Midbrain (tissue), 1 donor: ENCODE measurements at places on chromosomes 5 and 9.

DNA sequence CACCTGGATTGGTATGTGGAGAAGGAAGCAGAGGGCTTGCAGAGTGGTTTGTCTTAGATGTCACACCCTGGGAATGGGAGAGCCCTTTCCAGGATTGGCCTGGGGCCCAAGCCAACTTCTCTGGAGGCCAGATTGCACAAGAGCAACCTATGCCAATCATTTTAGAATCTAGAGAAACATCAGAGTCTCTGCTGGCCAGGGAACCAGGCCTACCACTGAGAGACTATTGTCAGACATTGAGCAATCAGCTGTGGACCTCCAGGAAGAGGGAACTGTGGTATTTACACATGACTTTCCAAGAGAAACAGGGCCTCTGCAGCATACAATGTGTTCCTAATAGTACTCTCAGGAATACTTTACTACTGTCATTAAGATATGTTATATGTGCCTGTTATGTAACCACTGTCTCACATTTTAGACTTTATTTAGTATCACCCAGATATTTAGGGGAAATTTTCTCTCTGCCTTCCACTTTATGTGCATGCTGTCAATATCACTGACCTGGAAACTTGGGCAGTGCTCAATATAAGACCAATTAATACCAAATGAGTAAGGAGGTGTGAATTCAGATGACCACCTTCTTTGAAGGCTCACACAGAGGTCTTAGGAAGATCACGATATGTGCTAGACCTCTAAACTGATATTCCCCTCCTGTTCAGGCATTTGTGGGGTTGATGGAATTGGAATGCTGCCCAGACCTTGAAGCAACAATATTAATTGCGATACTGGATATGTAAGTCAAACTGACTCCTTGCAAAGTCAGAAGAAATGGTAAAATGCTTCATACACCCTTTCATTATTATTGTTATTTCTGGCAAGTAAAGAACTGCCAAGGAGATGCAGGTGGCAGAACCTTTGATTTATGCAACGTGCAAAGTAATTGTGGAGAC lies 20.5 kb upstream of the CCL28 start:
- peak; percentile 18 for DNase-seq

DNA sequence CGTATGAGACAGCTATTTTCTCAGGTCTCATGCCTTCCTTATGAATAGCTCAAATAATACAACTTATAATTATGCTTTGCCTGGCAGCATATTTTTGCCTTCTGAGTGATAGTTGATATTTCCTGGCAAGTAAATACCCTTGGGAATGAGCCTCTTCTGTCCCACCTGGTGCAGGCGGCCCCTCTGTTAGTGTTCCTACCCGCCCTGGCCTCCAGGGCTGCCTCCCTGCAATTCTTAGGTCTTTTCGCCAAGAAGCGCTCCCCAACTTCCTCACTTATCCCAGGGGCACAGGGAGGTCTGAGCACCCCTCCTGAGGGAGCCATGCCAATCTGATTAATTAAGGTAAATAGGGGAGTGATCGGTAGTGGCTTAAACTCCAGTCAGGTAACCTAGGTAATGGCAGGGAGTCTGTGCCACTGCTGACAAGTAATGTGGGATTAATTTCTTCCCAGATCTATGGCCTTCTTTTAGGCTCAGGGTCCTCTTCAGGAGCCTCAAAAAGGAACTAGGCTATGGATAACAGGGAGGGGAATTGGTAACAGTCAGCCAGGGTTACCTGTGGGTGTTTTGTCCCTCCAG lies 81.5 kb downstream of the GALNT10 start:
- no peak for DNase-seq

- DNase-seq: no peak
Observed at GRCh38 chr9:24900179-24900578, 354.5 kb upstream of the IZUMO3 start.

GRCh38 chr5:89930591-89931392 lies 478.8 kb downstream of the CETN3 start:
- DNase-seq: no peak

- peak; percentile 5 for DNase-seq
Observed at GRCh38 chr5:15700373-15700772, 200.4 kb downstream of the FBXL7 start.

GRCh38 chr5:148820461-148821395 lies 5.7 kb upstream of the ADRB2 start:
- DNase-seq: no peak

DNA sequence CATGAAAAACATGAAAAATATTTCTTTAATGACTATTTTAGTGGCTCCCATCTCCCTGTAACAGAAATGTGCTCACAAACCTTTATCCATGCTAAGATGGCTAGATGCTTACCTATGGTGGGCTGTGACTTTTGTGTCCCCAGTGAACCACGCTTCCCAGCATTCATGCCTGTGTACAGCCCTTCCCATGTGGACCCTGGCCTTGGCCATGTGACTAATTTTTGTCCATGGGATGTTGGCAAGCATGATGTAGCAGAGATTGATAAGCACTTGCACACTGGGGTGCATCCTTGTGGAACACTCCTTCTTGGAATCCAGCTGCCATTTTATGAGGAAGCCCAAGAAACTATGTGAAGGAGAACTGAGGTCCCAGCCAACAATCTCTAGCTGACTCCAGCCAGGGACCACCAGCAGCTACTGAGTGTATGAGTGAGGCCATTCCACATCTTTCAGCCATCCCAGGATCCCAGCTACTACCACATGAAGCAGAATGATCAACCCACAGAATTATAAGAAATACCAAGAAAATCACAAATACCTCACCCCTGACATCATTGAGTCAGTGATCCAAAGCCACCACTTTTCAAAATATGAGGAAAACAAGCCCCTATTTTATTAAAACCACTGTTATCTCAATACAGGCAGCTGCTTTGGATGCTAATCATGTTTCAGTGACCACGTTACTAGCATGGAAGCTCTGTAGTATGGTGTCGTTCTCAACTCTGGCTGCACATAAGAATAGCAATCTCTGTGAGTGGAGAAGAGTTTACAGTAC lies 16.1 kb upstream of the RAI14 start:
- DNase-seq: no peak
